ENCODE measurements at places on chromosomes 4 and X.

DNA sequence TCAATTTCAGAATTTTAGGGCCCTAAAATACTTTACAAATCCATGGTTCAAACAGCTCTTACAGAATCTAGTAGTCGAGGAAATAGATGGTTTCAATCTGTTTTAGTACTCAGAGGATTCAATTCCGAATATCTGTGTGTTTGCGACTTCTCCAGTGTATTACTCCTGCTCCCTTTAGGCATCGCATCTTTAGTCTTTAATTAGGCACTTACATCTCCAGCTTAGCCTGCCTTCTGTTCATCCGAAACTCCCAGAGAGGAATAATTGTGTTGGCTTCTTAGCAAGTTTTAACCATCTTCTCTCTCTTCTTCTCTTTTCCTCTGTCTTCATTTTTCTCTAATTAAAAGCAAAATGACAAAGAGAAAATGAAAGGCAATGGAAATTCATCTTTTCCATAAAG lies 1901.3 kb upstream of the TENM3 start:
- DNase-seq = no peak

GRCh38 chr4:121936101-121936500 lies 15.8 kb downstream of the TRPC3 start:
- DNase-seq = no peak

DNA sequence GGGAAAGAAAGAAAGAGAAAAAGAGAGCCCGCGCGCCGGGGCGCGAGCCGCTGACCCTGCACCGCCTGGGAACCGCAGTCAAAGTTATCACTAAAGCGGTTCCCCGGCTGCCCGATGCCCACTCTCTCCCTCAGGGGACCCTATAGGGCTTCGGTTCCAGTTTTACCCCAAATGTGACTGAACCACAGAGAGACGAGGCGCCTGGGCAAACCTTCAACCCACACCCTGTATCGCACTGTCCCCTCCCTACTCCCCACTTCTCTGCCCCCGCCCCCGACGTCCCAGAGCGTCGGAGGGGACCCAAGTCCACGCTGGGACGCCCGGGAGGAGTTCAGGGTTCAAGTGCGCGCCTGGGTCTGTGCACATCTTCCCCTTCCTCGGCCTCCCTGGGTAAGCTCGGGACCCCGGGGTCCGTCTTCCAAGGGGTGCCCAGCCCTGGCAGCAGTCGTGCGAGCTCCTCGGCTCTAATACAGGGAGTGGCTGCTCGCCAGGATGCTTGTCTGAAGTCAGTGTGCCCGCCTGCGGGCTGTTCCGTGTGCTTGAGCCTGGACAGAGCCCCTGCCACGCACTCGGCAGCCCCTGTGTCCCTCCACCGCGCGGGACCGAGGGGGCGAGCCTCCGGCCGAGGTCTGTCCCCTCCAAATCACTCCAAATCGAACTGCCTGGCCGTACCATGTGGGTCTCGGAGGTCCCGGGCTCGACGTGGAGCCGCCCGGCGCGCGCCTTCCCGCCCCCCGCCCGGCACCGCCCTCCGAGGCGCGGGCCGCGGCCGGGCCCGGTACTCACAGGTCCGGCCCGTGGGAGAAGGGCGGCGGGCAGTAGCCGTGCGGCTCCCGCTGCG lies 960 bp downstream of the TRPC3 start:
- peak; percentile 58 for DNase-seq

- DNase-seq = no peak
These were observed 112.1 kb upstream of the NAP1L5 start for GRCh38 chr4:88809576-88810219.

DNA sequence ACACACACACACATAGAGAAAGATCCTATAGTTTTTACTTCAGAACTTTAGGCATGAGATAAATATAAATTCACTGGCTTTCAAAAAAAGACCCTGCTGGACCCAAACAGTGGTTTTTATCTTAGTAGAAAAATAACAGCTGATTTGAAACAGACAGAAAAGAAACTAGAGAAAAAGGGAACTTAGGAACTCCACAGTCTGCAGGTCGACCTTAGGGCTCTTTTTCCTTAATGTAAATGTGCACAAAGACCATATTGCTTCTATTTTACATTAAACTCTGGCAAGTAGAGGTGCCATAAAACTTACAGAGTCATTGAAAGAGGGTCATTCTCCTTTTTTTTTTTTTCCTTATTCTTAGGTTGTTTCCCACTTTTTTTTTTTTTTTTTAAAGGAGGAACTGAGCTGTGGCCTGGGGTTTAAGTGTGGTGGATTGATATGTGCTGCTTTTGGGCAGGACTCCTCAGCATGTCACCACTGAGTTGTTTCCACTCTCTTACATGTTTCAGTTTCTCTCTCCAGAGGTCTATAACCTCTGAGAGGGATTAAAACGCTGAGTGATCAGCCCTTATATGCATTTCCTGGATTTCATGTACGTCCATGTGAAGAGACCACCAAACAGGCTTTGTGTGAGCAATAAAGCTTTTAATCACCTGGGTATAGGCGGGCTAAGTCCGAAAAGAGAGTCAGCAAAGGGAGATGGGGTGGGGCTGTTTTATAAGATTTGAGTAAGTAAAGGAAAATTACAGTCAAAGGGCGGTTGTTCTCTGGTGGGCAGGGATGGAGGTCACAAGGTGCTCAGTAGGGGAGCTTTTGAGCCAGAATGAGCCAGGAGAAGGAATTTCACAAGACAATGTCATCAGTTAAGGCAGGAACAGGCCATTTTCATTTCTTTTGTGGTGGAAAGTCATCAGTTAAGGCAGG lies 70.8 kb upstream of the PACRGL start:
- no peak for DNase-seq

- DNase-seq = no peak
These were observed 191.9 kb downstream of the MAB21L2 start for GRCh38 chr4:150773729-150774449.

DNA sequence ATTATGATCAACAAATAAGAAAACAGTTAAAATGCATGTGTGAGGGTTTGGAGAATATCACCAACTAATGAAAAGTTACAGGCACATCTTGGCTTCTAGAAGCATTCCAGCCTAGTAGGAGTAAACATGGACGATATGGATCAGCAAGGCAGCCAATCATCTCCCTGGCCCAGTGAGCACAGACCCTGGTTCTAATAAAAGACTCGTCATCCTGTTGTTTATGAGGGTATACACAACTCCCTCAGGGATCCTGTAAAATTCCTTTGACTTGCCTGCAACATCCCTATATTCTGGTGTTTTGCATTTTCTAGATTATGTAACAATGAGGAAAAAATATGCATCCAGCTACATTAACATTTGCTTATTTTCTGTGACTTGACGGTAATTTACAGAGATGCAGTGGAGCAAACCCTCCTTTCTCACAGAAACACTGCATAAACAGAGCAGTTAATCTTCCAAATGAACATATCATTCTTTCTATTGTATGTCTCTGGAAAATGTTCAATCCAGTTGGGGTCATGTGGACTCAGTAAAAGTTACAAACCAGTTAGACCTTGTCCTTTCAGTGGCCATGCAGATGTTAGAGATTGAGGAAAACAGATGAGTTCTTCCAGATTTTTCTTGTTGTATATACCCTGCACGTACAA lies 88.9 kb upstream of the NDP start:
- DNase-seq = no peak

- DNase-seq = no peak
These were observed 36.0 kb upstream of the ARSJ start for GRCh38 chr4:114015444-114015899.

Data from HEK293T (cell line).